ENCODE measurements at places on chromosomes 4 and X.

DNA sequence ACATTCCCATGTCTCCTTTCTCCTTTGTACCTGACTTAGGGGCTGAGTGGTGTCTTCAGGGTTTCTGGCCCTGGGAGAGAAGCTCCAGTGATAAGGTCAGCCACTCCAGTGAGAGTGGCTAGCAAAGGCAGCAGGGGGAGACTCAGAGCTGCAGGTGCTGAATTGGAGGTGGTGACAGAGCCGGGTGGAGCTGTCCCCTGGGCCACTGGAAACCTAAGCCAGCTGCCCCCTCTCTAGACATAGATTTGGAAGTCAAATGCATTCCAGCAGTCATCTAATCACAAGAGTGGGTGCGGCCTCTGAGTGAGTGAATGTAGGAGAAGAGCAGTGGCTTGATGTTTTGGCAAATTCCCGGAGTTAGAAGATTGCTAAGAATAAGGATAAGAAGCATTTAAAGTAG is 28.5 kb downstream of the TRIM2 start:
- DNase-seq: no peak

- no peak for DNase-seq
These were observed 19.7 kb downstream of the IRAK1 start for GRCh38 chrX:154000051-154000450.

- DNase-seq: no peak
These were observed 85.3 kb downstream of the LNX1 start for GRCh38 chr4:53505947-53506346.

GRCh38 chr4:110124711-110125110 is 73.7 kb downstream of the ELOVL6 start:
- DNase-seq: no peak

- DNase-seq: no peak
These were observed 66.4 kb downstream of the TMEM154 start for GRCh38 chr4:152613351-152613750.

- DNase-seq: no peak
These were observed 20.5 kb downstream of the PNMA6E start for GRCh38 chrX:153380691-153381090.

- no peak for DNase-seq
These were observed 157.5 kb upstream of the SMIM31 start for GRCh38 chr4:164596318-164596878.

DNA sequence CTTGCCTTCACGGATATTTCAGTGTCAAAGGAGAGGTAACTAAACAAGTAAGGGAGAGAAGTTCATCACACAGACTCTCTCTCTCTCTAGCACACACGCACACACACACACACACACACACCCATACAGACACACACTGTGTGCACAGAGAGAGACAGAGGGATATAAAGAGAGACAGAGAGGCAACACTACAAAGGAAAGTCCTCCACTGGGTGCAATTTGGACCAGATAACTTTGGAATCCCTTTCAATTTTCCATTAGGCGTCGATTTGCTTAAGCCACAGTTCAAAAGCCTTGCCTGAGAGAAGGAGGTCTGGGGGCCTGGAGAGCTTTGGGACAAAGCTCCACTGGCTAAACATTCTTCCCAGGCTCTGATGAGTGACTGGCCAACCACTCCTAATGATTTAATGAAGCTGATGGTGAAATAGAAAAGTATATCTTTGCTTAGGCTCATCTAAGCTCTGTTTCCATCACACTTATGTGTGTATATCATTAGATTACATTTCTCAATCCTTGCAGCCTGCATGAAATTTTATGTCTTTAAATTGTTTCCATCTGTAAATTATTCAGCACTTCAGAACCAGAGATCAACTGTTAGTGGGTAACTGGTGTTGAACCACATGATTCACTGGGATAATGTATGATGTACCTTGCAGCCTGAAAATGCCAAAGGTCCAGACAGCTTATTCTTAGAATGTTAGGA is 180.8 kb downstream of the MAGEB17 start:
- no peak for DNase-seq

DNA sequence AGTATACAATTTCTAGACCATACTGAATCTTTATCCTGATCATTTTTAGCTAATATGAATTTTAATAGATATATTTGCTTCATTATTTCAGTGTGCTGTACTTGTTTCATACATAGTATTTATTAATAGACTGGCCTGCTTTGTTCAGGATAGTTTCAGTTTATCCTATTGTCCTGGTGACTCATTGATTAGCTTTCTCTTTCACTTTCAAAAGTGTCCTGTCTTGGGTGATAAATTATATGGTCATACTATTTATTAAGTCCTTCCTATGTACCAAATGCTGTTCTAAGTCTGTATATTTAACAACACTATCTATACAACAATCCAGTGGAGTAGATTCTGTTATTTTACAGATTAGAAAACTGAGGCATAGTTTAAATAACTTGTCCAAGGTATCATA is 153.8 kb upstream of the RAPGEF2 start:
- DNase-seq: no peak

DNA sequence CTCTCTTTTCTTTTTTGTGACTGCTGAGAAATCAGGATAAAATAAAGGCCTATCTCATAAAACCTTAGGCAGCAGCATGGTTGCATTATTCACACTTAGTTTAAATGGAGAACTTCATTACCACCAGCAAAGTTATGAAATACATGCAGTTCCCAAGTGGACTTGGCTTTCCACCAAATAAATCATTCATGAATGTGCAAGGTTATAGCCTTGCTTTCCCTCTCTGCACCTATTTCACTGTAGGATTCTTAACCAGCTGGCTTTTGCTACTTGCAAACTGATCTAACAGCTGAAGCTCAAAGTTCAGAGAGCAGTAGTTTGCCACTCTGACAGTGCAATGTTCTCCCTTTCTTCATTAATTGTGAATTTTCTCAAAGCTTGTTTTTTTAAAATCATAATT is 140.1 kb upstream of the SMIM31 start:
- no peak for DNase-seq

All from urothelium cell line (cell line).